ENCODE measurements at places on chromosomes 11 and 22.

- DNase-seq: no peak
These were observed 32.0 kb upstream of the LINC01488 start for GRCh38 chr11:69449320-69450063.

GRCh38 chr11:114074546-114075343, 15.2 kb downstream of the ZBTB16 start:
- DNase-seq: no peak

GRCh38 chr11:130163346-130164220, 4.0 kb downstream of the ST14 start:
- DNase-seq: peak; percentile 36

DNA sequence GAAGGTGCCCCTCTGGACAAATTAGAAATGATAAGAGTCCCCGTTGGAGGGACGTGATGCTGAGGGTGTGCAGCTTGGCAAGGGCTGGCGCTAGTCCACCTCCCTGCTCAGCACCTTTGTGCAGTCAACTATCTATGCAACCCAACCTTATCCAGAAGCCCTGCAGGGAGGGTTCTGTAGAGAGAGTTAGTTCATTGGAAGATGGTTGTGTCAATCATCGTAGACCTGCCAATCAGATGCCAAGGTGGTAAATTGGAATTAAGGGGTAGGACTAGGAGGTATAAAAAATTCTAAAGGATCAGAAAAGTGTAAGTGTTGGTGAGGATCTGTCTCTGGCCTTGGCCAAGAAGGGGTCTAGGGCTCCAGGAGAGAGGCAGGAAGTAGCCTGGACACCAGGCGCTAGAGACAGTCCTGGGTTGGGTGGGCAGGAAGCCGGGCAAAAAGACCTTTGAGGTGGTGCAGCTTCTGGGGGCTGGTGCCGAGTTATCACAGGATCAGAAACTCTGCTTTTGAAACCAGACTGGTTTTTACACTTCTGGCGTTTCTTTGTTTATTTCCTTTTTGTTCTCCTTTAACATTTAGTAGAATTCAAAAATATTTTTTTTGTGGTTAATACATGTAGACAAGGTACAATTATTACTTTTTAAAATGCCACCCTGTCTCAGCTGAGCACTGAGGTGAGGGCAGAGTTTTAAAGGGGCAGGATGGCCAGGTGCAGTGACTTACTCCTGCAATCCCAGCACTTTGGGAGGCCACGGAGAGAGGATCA, 1.6 kb downstream of the C1QTNF6 start:
- peak; percentile 13 for DNase-seq

GRCh38 chr11:123197711-123198110, 2.7 kb upstream of the CLMP start:
- DNase-seq: no peak

GRCh38 chr11:57087991-57088390, 93.8 kb upstream of the LRRC55 start:
- no peak for DNase-seq

DNA sequence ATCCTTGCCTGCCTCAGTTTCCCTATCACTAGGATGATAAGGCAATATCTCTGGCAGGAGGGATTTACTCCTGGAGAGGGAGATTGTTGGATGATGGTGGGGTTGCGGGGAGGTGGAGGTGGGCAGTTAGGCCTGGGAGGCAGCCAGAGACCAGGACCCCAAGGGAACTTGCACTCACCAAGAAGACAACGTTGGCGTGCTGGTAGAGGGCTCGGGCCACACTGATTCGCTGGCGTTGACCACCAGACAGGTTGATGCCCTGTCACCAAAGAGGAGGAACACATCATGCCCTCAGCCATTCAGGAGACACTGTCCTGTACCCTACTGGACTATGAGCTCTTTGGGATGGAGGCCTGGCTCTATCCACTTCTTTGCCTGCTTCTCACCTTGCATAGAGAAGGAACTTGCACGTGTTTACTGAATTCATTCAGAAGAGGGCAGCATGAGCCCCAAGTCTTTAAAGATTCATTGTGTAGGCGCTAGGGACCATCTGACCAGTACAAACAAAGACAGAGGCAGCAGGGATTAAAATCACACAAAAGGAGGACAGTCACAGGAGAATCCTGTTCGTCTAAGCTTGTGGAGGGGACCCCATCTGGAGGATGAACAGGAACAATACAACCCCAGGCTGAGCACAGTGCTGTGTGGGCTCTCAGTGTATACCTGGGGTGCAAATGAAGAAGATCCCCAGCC, 24.2 kb upstream of the KCNJ11 start:
- DNase-seq: no peak

- no peak for DNase-seq
These were observed 1964.5 kb upstream of the RAG2 start for GRCh38 chr11:38562562-38562961.

DNA sequence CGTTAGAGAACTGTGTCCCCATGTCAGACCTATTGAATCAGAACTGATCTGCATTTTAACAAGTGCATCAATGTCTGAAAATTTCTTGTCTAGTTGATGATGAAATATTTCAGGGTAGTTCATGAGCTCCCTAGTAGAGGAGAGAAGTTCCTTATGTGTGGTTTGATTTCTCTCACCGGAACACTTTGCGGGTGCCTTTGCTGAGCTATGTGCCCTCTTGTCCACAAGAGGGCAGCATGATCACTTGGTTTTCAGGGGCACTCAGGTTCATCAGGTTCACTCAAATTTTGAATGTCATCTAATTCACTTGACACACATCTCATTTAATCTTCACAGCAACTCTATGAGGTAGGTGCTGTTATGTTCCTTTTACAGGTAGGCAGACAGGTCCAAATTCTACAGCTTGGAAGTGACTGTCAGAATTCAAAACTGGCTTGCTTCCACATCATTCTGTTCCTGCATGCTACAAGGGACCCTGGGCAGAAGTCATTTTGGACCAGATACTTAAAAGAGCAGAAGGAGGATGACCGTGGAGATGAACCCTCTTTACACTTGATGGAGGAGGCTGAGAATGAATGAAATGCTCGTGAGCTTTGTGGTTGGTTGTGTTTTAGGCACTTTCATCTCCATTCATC, 55.6 kb downstream of the P4HA3 start:
- peak; percentile 48 for DNase-seq

DNA sequence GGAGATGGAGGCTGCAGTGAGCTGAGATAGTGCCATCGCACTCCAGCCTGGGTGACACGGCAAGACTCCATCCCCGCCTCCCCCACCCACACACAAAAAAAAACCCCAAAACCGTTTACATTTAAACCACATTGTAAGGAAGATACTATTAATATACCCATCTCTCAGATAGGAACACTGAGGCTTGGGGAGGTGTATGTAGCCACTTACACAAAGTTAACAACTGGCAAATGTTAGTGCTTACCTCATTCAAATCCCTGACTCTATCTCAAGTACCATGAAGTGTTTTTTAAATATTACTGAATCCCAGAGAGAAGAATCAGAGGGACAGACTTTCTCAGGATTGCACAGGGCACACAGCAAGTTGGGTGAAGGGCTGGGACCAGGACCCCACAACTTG, 164.5 kb downstream of the MIAT start:
- no peak for DNase-seq

DNA sequence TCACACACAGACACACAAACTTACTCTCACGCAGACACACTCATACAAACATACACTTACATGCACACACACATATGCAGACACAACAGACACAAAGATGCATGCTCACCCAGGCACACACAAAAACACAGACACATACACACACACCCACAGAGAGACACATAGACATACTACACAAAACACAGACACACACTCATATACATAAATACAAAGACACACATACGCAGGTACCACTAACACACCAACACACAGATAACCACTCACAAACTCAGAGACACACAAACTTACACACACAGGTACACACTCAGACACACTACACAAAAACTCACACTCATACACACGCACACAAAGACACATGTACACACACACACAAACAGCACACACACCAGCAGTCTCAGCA, 22.4 kb downstream of the VWCE start:
- no peak for DNase-seq

DNA sequence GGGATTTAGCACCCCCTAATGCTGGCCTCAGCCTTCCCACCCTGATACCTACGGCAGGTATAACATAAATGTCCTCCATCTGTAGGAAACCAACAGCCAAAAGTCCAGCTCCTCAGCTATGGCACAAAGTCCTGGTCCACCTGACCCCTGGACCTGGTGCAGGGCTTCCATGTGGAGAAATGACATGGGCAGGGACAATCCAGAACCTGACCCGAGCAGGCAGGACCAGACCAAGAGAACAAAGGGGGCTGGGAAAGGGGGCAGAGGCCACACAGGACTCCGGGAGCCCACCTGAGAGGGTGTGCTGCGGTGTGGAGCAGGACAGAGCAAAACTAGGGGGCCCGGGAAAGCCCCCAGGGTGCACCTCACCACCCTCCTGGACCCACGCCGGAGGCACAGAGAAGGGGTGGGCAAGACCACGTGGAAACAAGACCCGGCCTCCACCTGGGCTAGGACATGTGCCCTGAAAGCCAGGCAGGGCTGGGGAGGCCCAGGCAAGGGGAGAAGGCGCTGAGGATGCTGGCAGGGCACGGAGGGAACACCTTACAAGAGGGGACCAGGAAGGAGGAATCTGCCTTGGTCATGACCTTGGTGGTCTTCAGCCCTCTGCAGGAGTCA, 368.9 kb downstream of the SHANK2 start:
- DNase-seq: no peak

- DNase-seq: peak; percentile 61
These were observed 1.5 kb downstream of the GALNT18 start for GRCh38 chr11:11620173-11620920.

GRCh38 chr11:81870815-81871214, 862.8 kb downstream of the FAM181B start:
- no peak for DNase-seq

All from LoVo (cell line).